CD4-positive, alpha-beta T cell treated with Interleukin-15 for 4 hours (primary cell): ENCODE measurements at places on chromosomes 6 and 20.

DNA sequence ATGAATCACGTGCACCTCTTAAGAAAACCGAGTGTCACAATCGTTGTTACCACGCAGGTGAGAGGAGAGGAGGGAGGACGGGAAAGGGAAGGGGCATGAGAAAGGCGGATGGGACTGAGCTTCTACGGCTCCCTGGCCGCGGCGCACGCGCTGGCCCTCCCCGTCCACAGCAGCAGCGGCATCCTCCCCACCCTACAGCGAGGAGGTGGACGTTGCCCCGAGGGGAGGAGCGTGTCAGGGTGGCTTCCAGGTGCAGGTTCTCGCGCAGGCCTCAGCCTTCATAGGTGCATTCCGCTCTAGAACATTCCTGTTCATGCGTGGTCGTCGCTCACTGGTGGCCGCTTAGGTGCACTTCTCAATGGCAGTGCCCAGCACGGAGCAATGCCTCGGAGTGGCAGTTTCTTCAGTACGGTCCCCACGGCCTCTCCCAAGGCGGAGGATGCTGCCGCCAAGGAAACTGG lies 29.7 kb upstream of the AFDN start:
- no peak for DNase-seq

- DNase-seq, result no peak
These were observed 90.7 kb upstream of the F13A1 start for GRCh38 chr6:6411115-6411514.

DNA sequence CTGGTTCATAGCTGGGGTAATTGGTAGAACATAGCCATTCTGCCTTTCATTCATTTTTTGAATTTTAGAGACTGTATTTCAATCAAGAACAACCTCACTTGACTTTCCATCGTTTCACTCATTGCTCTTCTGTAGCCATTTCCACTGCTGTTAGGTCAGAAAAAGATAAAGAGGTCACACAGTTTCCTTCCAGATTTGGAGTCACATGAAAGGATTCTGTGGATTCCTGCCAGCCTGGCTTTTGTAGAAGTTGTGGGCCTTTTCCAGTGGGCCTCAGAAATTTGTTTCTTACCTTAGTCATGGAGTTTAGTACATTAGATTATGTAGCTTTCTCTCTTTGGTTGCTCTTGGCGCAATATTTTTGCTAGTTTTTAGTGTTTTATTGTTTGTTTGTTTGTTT lies 157.8 kb downstream of the SASH1 start:
- DNase-seq, result no peak

GRCh38 chr6:151916075-151916474 lies 108.6 kb downstream of the ESR1 start:
- no peak for DNase-seq

- no peak for DNase-seq
These were observed 18.2 kb upstream of the SASH1 start for GRCh38 chr6:148324297-148324985.
